Brain (organoid and tissue), 16 donors: ENCODE measurements at places on chromosomes 13 and 19.

DNA sequence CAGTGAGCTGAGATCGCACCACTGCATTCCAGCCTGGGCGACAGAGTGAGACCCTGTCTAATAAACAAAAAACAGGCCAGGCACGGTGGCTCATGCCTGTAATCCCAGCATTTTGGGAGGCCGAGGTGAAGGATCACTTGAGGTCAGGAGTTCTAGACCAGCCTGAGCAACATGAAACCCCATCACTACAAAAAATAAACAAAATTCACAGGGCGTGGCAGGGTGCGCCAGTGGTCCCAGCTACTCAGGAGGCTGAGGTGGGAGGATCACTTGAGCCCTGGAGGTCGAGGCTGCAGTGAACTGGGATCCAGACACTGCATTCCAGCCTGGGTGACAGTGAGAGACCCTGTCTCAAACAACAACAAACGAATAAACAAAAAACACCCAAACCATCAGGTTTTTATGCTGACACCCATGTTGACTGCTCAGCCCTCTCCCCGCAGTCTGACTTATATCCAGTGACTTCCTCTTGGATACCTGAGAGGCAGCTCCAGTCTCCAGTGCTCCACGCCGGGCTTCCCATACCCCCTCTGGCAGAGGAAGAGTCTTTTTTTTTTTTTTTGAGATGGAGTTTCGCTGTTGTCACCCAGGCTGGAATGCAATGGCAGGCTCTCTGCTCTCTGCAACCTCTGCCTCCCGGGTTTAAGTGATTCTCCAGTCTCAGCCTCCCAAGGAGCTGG, 17.7 kb downstream of the WTIP start:
- no peak for DNase-seq

DNA sequence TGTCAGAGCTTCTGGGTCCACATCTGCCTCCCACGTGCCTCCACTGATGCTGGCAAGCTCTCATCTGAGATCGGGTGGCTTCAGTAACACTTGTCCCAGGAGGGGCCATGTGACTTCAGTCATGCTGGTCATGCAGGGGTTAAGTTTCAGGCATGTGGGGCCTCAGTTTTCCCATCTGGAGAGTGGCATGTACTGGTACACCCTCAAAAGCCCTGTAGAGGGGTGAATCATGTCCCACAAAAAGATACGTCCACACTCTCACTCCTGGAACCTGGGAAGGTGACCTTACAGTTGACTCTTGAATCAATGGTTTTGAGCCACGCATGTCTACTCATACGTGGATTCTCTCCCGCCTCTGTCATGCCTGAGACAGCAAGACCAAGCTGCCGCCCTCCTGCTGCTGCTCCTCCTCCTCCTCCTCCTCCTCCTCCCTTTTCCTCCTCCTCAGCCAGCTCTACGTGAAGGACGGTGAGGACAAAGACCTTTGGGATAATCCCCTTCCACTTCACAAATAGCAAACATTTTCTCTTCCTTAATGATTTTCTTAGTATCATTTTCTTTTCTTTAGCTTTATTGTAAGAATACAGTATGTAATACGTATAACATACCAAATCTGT, 53.7 kb downstream of the COMP start:
- no peak for DNase-seq

DNA sequence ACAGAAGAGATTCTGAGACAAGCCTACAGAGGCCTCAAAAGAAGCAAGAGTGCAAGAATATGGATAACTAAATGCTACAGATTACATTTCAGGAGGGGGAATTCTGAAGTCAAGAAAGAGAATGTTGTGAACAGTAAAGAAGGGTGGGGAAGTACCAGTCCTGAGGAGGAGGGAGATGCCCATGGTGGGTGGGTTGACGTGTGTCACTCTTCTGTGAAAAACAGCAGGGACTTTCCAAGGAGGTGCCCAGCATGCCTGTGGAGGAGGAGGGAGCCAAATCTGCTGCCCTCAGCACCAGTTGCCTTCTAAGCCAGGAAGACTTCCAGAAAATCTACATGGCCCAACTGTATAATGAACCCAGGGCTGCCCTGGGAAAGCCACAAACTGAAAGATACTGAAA, 87.7 kb downstream of the SGCG start:
- no peak for DNase-seq

GRCh38 chr19:7773841-7774240, 10.8 kb downstream of the CLEC4M start:
- DNase-seq: no peak

DNA sequence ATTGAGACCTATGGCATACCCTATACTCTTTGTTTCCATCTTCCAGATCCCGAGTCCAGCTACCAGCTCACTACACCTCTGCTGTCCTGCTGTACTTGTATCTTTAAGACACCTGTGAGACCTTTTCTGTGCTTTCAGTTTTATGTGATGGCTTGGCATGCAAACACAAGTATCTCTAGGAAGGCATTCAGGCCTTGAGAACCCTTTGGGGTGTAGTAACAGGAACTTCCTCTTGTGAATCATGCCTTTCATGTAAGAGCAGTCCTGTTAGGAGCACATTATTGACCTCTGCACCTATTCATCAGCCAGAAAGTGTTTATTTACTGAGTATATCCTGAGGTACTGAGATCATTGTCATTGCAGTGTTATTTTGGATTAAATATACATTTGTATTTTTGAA, 87.0 kb upstream of the HTR2A start:
- no peak for DNase-seq

- DNase-seq: peak; percentile 29
Observed at GRCh38 chr13:81987159-81987558, 1646.2 kb upstream of the SPRY2 start.

GRCh38 chr13:34587576-34587975, 354.5 kb upstream of the NBEA start:
- peak; percentile 40 for DNase-seq

DNA sequence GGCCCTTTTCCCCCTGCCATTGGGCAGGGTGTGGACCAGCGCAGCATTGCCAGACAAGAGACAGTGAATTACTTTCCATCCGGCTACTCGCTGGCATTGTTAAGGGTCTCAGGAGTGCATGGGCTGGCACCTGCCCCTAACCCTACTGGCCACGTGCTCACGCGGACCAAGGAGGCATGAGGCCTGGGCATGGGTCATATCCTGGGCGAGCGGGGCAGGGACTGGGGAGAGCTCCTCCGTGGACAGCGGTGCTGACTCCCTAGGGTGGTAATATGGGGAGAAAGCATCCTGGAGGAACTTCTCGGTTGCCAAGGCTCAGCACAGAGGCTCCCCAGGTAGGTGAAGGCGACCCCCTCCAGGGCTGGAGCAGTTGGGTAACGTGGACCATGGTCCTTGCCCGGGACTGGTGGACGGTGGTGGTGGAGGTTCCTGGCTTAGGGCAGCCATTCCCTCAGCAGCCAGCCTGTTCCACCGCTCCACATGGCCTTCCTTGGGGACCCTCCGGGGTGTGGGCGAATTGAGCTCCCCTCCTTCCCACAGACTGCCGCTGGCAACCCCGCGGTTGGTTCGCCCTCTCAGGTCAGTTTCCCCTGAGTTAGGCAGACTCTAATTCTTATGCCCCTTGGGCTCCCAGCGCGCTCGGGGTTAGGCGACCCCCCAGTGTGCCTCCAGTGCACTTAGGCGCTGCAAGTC, 465.1 kb downstream of the SLITRK5 start:
- no peak for DNase-seq

GRCh38 chr19:18251587-18252369, 22.5 kb downstream of the IQCN start:
- DNase-seq: peak; percentile 88

DNA sequence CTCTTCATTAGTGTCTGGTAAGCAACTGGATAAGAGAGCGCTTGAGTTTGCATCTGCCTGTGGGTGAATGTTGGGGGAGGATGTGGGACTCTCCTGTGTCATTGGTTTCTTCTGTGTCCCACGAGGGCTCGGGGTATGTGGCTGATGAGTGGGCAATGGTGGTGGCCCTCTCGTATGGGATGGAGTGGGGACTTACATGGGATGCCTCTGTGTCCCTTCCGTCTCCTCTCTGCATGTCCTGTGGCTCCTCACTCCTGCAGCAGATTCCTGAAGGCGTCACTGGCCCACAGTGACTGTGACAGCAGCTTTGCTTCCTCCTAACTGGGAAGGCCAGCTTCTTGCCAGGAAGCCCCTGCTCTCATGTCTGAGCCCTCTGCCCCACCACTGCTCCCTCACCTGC, 2.6 kb upstream of the LRP3 start:
- no peak for DNase-seq

- DNase-seq: peak; percentile 87
Observed at GRCh38 chr19:30669329-30670010, 297.3 kb downstream of the ZNF536 start.

DNA sequence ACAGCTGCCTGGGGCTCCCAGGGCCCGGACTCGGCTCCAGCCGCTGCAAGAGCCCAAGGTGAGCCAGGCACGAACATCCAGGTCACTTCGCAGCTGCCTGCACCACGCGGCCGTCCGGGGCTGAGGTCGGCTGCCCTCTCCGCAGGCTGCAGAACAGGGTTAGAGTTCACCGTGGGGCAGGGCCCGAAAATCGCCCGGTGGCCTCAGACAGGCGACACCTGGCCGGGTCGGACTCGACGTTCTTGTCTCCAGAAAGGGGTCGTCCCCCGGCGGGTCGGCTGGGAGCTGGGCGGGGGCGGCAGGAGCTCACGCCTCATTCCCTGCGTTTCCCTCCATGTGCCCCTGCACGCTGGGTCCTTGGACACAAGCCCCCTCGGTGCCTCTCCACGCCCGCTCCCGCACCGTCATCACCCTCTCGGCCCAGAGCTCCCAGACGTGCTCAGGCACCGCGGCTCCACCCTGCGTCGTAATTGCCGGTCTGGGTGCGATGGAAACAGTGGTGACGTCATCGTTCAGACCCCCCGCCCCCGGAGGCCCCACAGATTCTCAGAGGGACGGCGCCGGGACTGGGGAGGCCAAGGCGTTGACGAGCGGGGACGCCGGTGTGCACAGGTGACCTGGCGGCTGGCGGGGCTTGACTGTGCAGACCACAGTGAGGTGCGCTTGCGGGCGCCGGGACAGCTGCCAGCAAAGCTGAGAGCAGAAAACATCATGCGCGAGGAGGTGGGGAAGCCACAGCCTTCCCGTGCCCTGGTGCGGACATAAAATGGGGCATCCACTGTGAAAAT, 4.0 kb upstream of the GRIN3B start:
- peak; percentile 53 for DNase-seq
